Heart right ventricle (tissue), 16 donors: ENCODE measurements at places on chromosomes 6 and 20. TPM values are rescaled to one million over a fixed set of nuclear protein-coding genes. Genes with fewer than 3 reads are reported as not detected.
A peak's percentile ranks its signal among the peaks of the same experiment; 100 is the strongest.

DNA sequence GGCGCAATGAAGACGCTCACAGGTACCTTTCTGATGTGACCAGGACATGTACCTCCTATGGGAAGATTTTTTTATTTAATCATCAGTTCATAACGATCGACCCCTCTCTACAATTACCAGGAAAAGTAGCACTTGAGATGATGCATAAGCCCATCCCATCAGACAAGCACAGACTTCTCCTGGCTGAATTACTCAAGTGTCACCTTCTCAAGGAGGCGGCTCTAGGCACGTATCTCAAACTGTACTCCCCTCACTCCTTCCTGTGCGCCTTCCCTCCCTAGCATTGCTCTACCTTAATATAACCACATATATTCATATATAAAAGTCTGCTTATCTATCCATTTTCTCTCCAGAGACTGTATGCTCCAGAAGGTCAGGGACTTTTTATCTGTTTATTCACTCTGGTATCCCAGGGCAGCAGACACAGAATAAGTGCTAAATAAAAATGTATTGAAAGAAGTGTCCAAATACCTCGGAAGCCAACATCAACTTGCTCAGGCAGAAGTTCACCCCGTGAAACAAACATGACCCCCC, 71.5 kb downstream of the CNKSR3 start:
- no peak for DNase-seq

DNA sequence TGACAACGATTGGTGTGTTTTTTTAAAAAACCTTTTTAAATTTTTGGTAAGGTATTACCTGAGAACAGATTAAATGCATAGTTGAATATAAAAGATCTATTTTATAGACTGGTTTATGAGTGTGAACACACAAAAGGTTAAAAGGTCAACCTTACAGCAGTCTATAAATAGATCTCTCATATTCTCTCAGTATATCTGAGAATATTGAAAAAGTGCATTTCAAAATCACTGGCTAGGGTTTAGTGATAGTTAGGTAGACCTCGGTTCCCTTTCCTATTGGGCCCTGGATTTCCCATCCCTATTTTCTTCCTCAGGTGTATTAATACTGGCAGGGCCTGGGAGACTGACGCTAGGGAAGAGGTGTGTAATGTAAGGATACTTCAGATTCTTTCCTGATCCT, 723 bp upstream of the ZNF451 start:
- DNase-seq, result no peak

DNA sequence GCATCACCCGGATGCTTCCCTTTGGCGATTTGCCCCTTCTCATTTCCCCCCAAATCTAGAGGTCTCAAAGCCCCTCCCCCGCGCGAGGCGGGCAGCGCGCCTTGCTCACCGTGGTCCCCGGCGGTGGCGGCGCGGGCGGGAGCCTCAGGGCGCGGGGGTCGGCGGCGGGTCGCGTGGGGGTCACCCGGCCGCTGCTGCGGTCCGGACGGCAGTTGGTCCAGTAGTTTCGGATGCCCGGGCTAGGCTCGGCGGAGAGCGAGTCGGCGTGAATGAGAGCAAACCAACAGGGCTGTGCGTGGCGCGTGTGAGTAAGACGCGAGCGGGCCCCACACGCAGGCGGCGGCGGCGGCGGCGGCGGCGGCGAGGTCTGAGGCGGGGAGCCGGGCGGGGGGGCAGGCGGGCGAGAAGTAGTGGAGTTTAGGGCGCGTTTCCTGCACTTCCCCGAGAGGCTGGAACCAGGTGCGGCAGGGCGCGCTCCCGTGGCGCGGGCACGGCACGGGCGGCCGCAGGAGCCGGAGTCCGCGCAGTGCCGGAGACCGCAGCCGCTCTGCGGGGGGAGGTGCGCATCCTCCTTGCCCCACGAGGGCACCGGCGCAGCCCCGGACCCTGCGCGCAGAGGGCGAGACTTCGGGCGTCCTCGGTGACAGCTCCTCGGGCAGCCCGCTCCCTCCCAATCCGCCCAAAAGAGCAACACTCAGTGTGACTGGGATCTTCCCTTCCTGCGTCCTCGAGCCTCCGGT, 567 bp downstream of the HS3ST5 start:
- DNase-seq, result peak; percentile 14

GRCh38 chr6:136568129-136568528, 17.9 kb upstream of the MAP7 start:
- no peak for DNase-seq

DNA sequence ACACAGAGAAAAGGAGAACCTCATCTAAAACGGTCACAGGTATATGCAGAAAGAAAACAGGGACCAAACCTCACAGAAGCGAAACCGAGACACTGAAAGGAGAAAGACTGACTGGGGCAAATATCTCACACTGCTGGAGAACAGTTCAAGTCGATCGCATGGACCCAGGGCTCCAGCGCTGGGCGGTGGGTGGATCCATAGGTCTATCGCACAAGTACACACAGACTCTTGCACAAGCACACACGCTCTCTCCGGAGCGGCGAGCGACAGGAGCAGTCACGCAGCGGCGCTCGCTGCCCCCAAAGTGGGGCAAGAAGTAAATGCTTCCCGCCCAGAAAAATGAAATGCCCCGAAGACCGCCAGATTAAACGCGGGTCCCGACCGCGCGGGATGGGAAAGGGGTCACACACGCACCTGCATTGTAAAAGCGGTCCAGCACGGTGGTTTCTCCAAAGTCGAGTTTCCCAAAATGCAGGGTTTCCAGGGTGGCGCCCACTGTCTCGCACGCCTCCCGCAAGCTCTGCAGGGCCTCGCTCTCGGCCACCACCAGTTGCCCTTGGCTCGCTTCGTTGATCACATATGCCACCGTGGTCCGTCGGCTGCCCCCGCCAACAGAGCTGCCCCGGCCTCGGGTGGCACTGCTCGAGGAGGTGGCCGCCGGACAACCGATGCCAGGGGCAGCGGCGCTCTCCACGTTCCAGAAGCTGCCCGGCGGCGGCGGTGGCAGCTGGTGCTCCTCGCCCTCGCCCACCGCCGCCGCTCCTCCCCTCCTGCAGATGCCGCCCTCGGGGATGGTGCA, 782 bp downstream of the MAP3K5 start:
- peak; percentile 34 for DNase-seq

GRCh38 chr6:148435386-148435785, 92.7 kb downstream of the SASH1 start:
- no peak for DNase-seq

- no peak for DNase-seq
Observed at GRCh38 chr6:22350109-22350508, 53.3 kb upstream of the PRL start.

- DNase-seq, result no peak
Observed at GRCh38 chr6:129597023-129597713, 112.8 kb downstream of the ARHGAP18 start.

DNA sequence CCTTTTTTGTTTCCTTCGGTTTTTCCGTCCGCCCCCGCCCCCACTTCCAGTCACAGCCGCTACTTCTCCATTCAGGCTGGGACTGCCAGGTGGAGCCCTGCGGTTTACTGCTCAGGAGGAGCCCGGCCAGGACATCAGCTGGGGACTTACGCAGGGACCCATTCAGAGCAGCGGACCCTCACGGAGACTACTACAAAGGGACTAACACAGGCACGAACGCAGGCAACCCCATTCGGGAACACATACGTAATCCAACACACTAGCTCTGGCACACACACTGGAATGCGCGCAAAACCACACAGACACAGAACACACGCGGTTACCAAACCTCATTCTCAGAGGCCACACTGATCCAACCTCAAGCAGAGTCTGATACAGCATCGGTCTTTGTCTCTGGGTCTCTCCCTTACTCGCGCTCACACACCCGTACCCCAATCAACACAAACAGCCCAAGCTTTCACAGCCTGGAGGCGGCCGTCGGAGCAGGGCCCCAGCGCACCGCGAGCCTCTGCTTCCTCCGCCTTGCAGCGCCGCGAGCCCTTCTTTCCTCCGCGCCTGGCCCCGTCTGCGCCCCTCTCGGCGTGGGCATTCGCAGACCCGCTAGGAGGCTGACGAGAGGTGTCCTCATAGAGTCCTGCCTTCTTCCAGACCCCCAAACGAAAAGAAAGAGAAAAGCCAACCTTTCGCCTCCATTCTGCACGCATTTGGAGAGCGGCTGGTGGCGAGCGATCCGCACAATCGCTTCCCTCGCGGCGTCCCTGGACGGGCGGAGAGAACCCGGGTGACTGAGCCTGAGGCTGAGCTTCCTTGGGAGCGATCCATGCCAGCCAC, 1.1 kb upstream of the SLC32A1 start:
- no peak for DNase-seq

DNA sequence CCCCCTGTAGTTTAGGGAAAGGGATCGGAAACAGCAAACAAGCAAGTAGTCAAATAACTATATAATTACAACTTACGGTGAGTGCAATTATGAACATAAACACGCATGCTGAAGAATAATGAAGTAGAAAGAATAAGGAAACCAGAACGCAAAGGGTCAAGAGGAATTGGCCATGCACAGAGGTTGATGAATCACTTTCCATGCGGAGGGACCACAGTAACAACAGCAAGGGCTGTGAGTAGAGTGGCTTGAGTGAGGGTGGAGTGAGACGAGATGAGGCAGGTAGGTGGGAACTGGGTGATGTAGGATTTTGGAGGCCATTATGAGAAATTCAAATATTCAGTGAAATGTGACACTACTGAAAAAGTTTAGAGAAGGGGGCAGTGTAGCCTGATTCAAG, 112.2 kb upstream of the LAMP5 start:
- DNase-seq, result no peak

GRCh38 chr6:17730078-17730704, 23.5 kb upstream of the NUP153 start:
- no peak for DNase-seq

- DNase-seq, result peak; percentile 36
Observed at GRCh38 chr6:161374971-161375873, 101.4 kb upstream of the AGPAT4 start.

- no peak for DNase-seq
Observed at GRCh38 chr20:54554006-54554405, 78.6 kb downstream of the DOK5 start.

FILIP1 gene
- total RNA-seq, result 203 TPM

TINAG gene
- not detected for total RNA-seq

NKAIN4 gene
- total RNA-seq, result not detected

ABHD16B gene
- total RNA-seq, result not detected

FAM217A gene
- total RNA-seq, result not detected

HSPA1L gene
- 1.8 TPM for total RNA-seq

KCNQ2 gene
- total RNA-seq, result not detected
